Activated CD4-positive, alpha-beta T cell treated with anti-CD3 and anti-CD28 coated beads for 24 hours (primary cell): ENCODE measurements at places on chromosomes 4 and X.

DNA sequence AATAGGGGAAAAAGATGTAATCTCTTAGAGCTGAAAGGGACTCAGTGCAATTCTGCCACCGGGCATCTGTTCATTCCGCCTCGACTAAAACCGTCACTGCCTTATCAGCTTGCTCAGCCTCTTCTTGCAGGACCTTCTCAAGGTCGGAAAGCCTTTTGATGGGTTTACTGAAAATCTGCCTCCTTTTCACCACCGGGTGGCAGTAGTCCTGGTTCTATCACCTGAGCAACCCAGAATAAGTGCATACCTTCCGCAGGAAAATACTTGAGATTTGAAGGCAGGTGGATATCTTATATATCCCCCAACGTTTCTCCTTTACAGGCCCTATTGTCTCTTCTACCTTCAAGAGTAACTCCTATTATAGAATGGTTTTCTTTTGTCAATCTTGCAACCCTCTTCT is 103.4 kb upstream of the PAK3 start:
- no peak for DNase-seq

DNA sequence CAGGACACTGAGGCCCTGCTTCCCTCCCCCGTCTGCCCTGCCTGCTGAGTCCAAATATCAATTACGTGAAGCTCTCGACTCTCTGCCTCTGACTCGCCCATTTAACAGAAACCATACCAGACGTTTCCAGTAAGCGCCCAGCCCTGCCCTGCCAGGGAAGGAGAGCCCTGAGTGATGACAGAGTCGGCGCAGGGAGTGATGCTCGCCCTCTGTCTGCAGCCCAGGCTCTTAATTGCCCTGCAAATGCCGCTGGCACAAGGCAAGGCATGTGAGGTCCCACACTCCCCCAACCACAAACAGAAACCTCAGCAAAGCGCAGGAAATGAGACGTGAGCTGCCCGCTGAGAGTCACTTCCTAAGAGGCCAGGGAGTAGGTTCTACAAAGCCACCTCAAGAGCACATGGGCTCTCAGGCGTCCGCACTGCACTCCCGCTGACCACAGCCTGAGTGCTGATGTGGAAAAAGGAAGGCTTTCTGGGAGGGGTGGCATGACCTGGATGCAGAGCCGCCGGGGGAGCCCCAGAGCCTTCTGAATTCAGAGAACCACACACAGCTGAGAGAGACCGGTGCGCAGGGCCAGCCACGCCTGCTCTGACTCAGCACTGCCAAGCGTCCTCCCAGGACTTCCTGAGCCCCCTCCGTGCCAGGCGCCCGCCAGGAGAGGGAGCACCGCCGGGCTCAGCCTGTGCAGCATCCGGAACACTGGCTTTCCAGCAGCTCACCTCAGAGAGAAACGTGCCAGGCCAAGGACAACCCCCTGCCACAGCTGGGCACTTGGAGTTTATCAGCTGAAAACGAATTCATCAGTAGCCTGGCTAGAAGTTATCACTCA is 5.3 kb downstream of the ZFYVE28 start:
- peak; percentile 64 for DNase-seq

DNA sequence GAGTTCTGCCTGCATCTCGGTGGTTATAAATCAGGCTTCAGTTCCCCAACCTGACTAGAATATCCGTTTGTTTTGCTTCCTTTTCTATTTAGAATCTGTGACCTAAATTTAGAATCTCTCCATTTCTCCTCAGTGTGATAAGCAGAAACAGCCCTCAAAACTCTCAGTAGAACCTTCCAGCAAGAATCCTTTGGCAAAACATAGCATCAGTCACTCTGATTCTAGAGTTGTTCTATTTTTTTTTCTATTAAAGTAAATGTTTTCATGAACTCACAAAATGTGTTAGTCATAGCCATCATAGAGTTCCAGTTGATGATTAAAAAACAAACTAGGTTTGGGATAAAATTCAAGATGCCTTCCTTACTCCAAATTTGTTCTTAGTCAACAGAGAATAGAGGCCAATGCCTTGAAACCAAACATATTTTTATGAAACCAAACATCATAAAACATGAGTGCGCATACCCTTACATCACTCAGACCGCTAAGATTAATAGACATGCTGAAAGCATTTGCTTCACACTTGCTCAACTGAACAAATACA is 13.2 kb upstream of the C1QTNF7 start:
- DNase-seq = no peak

- peak; percentile 65 for DNase-seq
Observed at GRCh38 chr4:74228691-74229640, 71.0 kb downstream of the MTHFD2L start.

DNA sequence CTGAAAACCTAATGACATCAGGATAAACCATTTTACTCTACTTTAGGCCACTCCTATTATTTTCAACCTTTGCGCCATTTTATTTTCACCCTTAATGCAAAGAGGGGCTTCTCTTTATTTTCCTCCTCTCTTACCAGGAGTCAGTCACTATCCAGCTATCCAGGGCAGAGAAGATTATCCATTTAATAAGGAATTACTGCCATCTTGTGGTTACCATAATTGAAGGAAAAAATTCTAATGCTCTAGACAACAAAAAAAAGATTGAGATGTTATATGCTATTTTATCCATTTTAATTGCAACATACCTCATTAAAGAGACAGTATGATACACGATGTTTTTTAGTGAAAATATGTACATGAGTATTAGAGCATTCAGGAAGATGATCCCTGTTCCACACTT is 514.5 kb upstream of the FAM241A start:
- DNase-seq = no peak

- DNase-seq = no peak
Observed at GRCh38 chr4:117514391-117515175, 429.2 kb upstream of the TRAM1L1 start.

GRCh38 chr4:71564775-71565174 is 219.1 kb downstream of the GC start:
- DNase-seq = no peak

- no peak for DNase-seq
Observed at GRCh38 chr4:113831457-113831856, 69.9 kb upstream of the CAMK2D start.

- DNase-seq = no peak
Observed at GRCh38 chr4:8392591-8393190, 47.8 kb downstream of the ACOX3 start.

DNA sequence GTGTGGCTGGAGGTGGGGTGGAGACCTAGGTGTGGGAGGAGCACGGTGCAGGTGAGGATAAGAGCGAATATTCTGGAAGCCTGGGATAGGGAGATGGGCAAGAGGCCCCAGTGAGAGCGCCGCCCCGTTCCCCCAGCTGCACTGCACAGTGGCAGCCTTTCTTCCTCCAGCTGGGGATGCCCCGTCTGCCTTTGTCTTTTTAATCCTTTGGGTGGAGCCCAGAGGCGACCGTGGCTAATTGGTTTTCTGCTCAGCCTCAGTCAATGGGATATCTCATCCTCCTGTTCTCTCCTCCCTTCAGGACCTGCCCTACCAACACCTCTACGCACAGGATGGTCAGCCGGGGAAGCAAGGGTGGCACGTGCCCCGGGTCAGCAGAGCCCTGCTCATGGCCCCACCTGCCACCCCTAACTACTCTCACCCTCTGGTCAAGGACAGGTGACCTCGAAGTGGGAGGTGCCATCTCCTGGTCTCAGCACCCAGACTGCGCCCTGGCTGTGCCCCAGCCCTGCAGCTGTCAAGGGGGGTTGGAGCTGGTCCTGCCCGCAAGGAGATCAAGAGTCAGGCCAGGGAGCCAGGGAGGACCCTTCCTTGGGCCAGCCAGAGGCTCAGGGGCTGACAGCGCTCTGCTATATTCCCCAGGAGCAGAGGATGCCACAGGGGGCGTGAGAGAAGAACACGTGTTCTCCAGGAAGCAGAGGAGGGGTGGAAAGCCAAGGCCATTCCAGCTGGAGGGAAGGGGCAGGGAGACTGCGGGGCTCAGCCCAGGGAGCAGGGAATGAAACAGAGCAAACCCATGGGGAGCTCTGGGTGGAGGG is 64.0 kb downstream of the ADRA2C start:
- no peak for DNase-seq

GRCh38 chr4:85760511-85760910 is 285.6 kb downstream of the ARHGAP24 start:
- no peak for DNase-seq

DNA sequence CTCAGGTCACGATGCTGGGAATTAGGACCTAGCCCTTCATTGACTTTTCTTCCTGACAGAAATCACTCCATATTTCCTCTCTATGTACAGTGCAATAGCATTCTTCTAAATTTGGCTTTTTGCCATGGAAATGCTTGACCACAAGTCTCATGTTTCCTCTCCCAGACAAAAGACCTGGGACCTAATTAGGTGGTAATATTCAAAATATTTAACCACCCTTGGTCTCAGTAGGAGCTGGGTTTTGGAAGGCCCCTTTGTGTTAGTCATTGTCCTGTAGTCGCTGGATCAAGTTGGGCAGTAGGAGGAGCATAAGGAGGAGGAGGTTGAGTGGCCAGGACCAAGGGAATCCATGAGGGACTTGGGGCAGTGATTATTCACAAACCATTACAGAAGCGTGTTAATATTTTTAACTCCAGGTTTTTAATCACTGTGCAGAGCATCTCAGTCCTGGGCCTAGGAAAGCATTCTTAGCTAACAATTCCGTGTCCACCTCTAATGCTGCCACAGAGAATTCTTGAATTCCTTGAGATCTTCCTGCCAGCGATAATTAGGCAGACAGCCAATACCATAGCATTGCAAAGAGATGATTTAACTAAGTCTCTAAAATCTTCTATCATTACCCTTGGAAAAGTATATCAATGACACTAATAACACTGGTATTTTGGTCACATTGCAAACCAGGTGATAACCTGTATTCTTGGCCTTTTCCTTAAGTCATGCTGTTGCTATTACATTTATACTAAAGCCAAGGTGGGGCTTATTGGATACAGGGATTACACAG is 25.0 kb upstream of the SHROOM4 start:
- DNase-seq = no peak

- DNase-seq = no peak
Observed at GRCh38 chr4:163565226-163566135, 71.0 kb downstream of the TMA16 start.

GRCh38 chrX:25337841-25338240 is 322.1 kb upstream of the ARX start:
- no peak for DNase-seq

GRCh38 chr4:2298532-2298991 is 36.7 kb upstream of the MXD4 start:
- DNase-seq = no peak

DNA sequence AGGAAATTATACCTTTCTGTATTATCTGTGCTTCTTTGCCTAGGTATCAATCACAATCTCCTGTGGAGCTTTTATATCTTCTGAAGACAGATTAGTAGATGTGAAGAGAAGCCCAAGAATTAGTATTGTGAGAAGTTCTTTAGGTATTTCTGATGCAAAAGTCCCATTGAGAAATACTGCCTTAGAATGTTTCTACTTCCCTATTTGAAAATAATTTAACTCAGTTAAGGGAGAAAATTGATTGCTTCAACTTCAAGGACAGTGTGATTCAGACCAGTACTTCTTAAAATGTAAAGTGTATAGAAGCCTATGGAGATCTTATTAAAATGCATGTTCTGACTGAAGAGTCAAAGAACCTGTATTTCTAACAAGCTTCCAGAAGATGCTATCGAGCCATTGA is 9.0 kb downstream of the EIF1AX start:
- no peak for DNase-seq

GRCh38 chr4:111074523-111075114 is 451.7 kb upstream of the PITX2 start:
- DNase-seq = no peak

- no peak for DNase-seq
Observed at GRCh38 chr4:186848437-186848836, 124.8 kb upstream of the FAT1 start.

GRCh38 chr4:184021389-184021788 is 116.3 kb downstream of the STOX2 start:
- DNase-seq = no peak
